Myocyte (in vitro differentiated cells): ENCODE measurements at places on chromosomes 3 and 15. TPM values are rescaled to one million over a fixed set of nuclear protein-coding genes. Genes with fewer than 3 reads are reported as not detected.

GRCh38 chr3:99505646-99506269 is 132.6 kb upstream of the COL8A1 start:
- peak; percentile 83 for DNase-seq

- peak; percentile 32 for DNase-seq
These were observed 97.9 kb upstream of the EIF1B start for GRCh38 chr3:40211579-40211978.

- DNase-seq: no peak
These were observed 235.2 kb downstream of the GREM1 start for GRCh38 chr15:32952901-32953532.

DNA sequence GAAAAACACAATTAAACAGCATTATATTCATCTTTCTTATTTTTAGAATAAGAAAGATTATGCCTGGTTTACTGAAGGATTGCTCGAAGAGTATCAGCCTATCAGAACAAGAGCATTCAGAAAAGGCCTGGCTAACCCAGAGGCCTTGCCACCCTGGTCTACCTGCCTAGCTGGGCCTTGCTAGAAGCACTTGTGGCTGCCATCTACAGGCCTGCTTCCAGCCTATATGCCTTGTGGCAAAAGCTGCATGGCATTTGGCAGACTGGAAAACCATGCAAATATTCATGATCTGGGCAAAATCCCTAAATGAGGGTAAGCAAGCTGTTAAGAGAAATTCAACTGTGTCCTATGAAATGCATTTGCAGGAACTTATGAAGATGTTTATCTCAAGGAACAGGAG is 9.3 kb upstream of the ATP13A4 start:
- no peak for DNase-seq

GRCh38 chr15:78931439-78932257 is 13.2 kb downstream of the CTSH start:
- DNase-seq: peak; percentile 72

DNA sequence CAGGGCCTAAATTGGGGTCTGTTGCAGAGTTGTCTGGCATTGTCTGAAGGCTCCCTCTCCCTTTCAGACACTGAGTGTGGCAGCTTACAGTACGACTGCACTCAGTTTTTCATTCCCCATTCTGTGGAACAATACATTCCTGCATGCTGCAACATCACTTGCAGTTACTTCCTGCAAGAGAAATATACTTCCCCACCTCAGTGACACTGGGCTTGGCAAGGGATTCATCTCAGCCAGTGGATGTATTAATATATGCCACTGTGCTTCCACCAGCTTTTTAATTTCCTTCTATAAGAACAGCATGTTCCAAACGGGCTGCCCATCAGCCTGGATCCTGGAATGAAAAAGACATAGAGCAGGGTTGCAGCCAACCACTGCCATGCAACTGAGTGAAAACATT is 23.1 kb downstream of the B3GALNT1 start:
- DNase-seq: no peak

DNA sequence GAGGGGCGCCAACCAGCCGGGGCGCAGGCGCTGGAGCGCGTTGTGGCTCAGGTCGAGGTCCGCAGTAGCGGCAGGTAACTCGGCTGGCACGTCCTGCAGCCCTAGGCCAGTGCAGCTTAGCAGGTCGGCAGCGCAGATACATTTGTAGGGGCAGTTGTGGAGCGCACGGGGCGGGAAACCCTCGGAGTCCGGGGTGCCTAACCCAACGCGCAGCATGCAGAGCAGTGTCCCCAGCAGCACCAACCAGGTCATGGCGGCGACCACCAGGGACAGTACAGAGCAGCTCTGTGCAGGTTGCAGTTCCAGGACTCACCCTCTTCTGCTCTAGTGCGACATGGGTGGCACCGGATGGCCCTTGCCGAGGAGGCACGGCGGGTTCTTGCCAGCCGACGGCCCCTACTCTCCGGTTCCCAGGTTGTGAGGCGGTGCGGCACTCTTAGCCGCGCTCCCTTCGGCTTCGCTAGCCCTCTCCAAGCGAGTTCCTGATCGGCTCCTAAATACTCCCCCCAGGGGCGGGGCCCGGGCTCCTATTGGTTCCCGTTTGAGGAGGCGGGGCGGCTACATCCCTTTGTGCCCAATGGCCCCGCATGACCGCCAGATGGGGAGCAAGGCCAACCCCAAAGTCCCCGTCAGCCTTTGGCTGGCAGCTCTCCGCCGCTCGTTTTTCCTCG is at the start of gene AMIGO3:
TSS of gene AMIGO3 (minus strand) at position 471 of the 671 bp plus-strand sequence. CDS start at position 252, 219 bp downstream.
- DNase-seq: peak; percentile 93

- no peak for DNase-seq
These were observed 74.1 kb upstream of the POMGNT2 start for GRCh38 chr3:43180027-43180426.

DNA sequence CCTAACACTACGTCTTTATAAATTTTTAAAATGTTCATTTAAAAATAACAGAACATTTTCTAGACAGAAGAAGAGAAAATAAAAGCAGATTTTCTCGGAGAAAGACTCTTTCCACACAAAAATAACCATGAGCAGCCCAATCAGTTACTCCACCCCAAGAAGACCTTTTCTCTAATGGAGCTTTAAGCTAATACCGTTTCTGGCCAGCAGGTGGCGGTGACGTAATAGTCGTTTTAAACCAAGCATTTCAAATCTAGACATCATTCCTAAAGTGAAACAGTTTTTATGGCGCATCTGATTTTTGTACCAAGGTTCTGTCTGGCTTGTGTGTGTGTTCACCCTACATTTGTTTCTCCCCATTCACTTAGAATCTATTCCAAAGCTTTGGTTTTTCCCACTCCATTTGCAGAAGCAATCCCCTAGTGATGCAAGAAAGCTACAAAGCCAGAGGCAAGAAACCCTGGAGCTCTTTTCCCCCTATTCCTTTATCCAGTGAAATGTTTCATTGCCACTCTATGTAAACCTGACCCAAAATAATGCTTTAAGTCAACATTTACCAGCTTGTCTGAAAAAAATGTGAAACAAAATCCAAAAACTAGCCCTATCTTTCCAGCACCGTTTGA is 336.7 kb upstream of the IGF1R start:
- peak; percentile 82 for DNase-seq

DNA sequence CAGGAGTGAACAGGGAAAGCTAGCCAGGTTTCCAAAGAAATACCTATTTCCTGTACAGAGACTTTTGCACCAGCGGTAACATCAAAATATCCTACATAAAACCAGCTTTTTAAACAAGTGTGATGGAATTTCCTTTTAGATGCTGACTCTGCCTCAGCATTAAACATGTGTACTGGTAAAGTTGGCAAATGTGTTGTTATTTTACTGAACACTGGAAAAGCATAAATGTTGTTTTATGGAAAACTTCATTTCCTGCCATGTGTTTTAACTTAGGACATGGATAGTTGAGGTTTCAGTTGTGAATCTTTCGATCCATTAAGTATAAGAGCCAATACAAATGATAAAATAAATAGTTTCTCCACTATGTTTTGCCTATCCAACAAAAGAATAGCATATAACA is 15.7 kb downstream of the OXNAD1 start:
- no peak for DNase-seq

- no peak for DNase-seq
These were observed 18.7 kb downstream of the UQCC5 start for GRCh38 chr3:52555056-52555455.

C2CD4A gene
- total RNA-seq: not detected in 2 replicates

SEMA7A gene
- 9.5 and 11.4 TPM in 2 replicates for total RNA-seq

USP19 gene
- total RNA-seq: 66.1 and 74.5 TPM in 2 replicates

XPC gene
- 22.3 and 27.0 TPM in 2 replicates for total RNA-seq
